ENCODE measurements at places on chromosomes 5 and 9.

DNA sequence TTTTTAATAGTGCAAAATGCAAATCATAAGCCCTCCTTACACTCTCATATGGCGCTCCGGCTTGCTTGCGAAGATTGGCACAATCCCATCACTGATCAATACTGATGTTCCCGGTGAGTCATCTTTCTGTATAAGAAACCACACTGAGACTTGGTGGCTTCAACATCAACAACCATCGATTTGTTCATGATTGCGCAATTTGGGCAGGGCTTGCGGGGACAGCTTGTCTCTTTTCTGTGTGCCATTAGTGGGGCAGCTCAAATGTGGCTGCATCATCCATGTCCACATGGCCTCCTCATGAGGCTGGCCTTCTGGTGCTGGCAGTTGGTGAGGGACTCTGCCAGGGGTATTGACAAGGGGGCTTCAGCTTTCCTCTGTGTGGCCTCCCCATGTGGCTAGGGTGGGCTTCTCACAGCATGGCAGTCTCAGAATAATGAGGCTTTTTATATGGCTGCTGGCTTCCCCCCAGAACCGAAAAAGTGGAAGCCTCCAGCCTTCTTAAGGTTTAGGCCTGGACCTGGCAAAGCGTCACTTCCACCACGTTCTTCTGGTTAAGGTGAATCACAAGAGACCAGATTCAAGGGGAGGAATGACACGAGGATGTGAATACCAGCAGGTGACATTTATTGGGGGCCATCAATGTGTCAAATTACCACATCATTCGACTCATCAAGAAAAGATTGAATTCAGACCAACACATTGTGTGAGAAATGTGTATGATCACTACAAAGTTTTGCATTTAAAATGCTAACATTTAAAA, 79.5 kb upstream of the NFIL3 start:
- no peak for DNase-seq

DNA sequence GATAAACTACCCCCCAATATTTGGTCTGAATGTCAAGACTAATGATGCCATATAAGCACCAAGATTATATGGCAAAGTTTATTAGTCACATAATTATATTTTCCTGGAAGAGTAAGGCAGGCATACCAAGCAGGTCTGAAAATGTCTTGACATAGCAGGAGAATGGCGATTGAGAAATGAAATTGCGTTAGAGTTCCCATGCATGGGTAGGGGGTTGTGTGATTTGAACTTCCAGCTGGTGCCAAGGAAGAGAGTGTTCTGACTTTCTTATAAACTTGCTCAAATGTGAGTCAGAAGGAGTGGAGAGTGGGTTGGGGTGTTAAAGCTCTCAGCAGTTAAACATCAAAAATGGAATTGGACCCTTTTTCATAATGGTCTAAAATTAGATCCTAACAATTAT, 1200.6 kb upstream of the ACO1 start:
- no peak for DNase-seq

- DNase-seq, result no peak
Measured at GRCh38 chr9:12849486-12850003, 74.7 kb downstream of the LURAP1L start.

GRCh38 chr5:119019501-119019900, 31.2 kb upstream of the DTWD2 start:
- no peak for DNase-seq

GRCh38 chr5:5297432-5298067, 124.9 kb upstream of the ICE1 start:
- DNase-seq, result no peak

DNA sequence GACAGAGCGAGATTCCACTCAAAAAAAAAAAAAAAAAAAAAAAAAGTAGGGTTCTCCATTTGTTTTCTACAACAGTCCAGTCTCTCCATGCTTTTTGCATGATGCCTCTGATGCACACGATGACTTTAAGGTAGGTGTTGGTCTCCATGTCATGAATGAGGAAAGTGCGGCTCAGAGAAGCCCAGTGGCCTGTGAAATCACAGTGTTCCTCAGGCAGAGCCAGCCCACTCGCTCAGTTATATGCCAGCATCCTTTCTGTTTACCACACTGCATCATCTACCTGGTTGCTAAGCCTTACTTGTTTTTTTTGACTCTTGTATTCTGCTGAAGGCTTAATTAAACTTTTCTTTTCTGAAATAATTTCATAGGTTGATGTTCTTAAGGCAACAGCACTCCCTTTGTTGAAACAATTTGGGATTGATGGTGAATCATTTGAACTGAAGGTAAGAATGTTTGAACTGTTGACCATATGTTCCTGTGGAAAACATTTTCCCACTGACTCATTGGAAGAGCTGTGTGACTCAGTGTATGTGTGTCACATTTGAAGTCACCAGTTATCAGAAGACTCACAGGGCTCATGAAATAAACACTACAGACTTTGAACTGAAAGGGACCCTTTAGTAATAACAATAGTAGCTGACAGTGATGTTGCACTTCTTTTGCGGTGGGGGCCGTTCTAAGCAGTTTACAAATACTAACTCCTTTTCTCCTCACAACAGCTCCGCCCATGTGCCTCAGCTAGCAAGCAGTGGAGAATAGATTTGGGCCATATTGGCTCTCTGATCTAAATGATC, 40.2 kb downstream of the RCL1 start:
- no peak for DNase-seq

DNA sequence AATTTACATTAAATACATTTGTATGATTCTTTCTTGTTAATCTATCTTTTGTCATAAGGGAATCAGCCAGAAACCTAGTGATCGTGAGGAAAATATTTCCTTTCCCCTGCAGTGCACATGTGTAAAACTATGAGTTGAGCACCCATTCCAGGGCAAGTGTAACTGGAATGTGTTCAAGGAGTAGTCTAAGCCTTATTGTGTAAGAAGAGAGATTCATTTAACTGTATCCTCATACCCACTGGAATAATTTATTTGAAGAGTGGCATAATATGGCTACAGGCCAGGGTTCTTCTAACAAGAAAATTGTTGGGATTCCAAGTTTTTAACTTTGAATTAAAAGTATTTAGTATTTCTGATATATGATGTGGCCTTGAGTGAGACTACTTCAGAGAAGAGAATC, 1692.7 kb downstream of the EFNA5 start:
- no peak for DNase-seq

DNA sequence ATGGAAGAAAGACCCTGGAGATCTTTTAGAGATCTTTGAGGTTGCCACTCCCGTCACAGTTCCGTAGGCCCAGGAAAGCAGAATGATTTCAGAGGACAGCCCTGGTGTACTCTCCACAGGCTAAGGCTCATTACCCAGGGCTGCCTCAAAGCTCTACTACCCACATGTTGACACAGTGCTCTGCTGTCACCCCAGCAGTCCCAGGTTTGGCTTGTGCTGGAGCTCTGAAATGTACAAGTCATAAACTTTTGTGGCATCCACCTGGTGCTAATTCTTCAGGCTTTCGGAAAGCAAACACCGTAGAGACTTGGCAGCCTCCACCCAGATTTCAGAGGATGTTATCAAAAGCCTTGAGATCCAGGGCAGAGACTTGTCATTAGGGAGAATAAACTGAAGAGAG, 136.5 kb downstream of the MTRR start:
- DNase-seq, result no peak

DNA sequence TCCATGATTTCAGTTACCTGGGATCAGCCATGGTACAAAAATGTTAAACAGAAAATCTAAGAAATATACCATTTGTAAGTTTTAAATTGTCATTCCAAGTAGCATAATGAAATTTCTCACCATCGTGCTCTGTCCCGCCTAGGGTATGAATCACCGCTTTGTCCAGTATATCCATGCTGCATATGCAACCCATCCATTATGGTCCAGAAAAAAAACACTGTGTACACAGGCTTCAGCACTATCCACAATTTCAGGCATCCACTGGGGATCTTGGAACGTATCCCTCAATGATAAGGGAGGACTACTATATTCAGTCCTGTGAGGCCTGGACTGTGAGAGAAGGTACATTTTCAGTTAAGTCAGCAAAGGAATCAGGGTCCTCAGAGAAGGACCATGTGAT, 37.6 kb upstream of the HNRNPA0 start:
- no peak for DNase-seq

DNA sequence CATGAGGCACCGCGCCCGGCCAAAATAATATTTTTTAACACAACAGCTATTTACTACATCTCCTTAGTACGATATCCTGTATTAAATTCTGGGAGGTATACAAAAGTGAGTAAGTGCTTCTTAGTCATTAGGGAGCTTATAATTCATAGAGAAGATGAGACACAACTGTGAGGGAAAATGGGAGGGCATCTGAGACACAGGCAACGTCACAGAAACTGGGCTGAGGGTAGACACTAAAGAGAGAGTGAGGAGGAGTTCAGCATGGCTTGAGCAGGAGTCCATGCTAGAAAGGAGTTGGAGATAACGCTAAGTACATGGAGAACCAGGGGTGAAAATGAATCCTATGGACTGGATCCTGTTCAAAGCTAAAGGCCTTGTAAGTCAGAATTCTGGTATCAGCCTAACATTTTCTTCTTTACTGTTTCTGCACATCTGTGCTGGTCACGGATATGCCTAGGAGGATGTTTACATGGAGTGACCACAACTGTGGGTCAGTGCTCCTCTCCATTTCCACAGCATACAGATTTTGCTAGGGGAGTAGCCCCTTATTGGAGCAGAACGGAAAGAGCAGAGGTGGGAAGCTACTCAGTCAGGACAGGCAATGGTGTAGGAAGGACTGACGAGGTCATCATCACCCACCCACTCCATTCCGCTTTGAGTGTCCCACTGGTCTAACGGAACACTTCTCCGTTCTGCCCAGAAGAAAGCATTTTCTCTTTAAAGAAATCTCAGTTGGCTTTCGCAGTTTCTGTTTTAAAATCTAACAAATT, 310.4 kb upstream of the EFNA5 start:
- no peak for DNase-seq

DNA sequence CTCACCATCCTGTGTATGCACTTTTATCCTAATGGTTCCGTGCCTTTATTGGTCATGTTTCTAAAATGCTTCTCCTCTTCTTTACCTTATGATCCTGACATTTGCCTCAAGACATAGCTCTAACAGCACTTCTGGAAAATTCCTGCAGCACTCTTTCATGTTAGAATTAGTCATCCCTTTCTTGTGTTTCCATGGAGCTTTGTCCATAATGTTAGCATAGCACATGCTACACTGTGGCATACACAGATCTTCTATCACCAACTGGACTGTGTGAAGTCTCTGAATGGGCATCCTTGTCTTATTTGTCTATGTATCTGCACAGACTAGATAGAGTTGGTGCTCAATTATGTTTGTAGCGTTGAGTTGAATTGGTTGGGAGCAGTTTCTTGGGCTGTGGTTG, 2.0 kb downstream of the SCGB3A2 start:
- no peak for DNase-seq

DNA sequence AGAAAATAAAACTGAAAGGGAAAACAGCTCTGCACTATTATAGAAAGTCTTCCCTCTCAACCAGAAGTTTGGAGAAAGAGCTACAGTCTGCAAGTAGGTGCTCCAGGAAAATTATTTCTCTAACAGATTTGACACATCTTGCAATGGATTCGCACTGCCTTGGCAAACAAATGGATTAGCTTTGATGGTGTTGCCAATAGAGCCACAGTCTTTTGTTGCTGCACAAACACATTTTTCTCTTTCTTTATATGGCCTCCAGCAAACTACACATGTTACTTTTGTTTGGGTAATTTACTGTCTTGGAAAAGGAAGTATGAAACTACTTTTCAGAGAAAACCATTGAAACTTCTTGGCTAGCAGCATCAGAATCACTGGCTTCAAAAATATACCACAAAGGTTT, 523.1 kb downstream of the EFNA5 start:
- DNase-seq, result no peak

DNA sequence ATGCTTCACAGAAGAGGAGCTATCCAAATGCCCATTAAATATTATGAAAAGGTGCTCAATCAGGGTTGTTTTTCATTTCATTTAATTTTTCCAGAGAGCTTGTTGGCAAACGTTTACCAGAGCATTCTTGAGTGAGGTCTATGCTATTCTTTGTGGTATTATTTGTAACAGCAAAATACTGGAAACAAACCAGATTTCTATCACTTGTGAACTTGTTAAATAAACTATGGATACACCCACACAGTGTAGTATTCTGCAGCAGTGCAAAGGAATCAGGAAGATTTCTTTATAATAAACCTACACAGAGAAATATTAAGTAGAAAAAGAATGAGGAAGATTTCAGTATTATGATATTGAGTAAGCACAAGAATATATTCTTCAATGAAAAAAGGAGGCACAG, 15.0 kb upstream of the SLC1A1 start:
- no peak for DNase-seq

DNA sequence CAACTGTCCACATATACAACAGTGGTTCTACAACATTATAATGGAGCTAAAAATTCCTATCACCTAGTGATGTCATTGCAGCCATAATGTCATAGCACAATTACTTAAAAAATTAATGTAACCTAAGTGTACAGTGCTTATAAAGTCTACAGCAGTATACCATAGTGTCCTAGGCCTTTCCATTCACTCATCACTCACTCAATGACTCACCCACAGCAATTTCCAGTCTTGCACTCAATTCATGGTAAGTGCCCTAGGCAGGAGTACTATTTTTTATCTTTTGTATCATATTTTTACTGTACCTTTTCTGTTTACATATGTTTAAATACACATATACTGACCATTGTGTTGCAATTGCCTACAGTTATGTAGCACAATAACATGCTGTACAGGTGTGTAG, 9.6 kb upstream of the PUM3 start:
- DNase-seq, result no peak

DNA sequence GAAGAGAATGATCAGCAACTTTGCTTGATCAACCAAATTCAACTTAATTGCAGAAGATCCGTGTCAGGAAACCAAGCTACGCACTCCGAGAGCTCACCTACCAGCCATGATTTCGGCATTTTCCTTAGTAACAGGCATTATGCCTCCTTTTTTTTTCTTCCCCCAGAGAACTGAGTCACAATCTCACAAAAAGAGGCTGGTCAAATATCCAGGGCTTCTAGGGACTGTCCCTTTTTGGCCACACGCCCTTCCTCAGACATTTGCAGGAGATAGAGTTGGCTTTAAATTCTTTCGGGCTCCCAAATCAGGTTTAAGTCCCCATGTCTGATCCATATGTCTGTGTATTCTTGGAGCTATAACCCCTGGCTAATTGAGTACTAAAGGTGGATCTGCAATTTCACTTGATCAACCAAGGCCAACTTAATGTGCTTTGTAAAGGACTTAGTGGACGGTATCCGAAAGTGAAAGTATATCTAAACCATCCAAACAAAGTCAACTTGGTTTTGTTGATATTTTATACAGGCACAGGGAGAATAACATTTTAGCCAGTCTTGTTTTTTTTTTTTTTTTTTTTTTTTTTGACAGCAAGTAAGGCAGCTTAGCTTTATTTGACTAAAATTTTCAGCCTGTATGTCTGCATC, 100.8 kb upstream of the TBCA start:
- no peak for DNase-seq

DNA sequence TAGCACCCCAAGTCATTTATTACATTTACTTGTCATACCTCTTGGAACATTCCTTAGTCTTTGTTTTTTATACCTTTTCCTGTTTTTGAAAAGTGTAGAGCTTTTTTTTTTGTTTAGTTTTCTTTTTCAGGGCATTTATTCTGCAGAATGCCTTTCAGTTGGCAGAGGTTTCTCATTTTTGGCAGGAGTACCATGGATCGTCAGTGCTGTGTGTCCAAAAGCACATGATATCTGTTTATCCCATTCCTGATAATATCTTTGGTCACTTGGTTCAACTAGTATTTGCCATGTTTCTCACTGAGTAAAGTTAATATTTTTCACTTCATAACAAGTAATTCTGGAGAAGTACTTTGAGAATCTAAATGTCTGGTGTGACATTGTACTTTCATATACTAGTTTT, 10.7 kb downstream of the OGN start:
- no peak for DNase-seq

GRCh38 chr5:134289509-134290113, 63.7 kb upstream of the PPP2CA start:
- no peak for DNase-seq

- no peak for DNase-seq
Measured at GRCh38 chr5:120452471-120452870, 11.6 kb upstream of the PRR16 start.

Measured in activated effector memory CD4-positive, alpha-beta T cell treated with Interleukin-2 at 50 U/mL for 16 hours (primary cell).